WTC11 (cell line): ENCODE measurements at places on chromosomes 3 and 15. TPM values are rescaled to one million over a fixed set of nuclear protein-coding genes. Genes with fewer than 3 reads are reported as not detected.

Gene PAQR5
- 9.4 to 11.5 TPM (median 11.4 TPM) in 3 replicates for total RNA-seq

Gene TBC1D2B
- 15.2 to 18.3 TPM (median 16.8 TPM) in 3 replicates for total RNA-seq

Gene A4GNT
- total RNA-seq, result not detected in 3 replicates

Gene SH2D7
- total RNA-seq, result not detected in 3 replicates

Gene MED12L
- total RNA-seq, result 22.3 to 27.4 TPM (median 25.2 TPM) in 3 replicates

Gene MAP4
- total RNA-seq, result 164 to 199 TPM (median 171 TPM) in 3 replicates

Gene SHF
- 30.6 to 33.1 TPM (median 31.0 TPM) in 3 replicates for total RNA-seq

Gene POLQ
- total RNA-seq, result 14.9 to 16.8 TPM (median 16.2 TPM) in 3 replicates

Gene ETV5
- total RNA-seq, result 52.9 to 71.3 TPM (median 62.1 TPM) in 3 replicates

Gene SNAPC5
- total RNA-seq, result 21.1 to 28.7 TPM (median 24.0 TPM) in 3 replicates

DNA sequence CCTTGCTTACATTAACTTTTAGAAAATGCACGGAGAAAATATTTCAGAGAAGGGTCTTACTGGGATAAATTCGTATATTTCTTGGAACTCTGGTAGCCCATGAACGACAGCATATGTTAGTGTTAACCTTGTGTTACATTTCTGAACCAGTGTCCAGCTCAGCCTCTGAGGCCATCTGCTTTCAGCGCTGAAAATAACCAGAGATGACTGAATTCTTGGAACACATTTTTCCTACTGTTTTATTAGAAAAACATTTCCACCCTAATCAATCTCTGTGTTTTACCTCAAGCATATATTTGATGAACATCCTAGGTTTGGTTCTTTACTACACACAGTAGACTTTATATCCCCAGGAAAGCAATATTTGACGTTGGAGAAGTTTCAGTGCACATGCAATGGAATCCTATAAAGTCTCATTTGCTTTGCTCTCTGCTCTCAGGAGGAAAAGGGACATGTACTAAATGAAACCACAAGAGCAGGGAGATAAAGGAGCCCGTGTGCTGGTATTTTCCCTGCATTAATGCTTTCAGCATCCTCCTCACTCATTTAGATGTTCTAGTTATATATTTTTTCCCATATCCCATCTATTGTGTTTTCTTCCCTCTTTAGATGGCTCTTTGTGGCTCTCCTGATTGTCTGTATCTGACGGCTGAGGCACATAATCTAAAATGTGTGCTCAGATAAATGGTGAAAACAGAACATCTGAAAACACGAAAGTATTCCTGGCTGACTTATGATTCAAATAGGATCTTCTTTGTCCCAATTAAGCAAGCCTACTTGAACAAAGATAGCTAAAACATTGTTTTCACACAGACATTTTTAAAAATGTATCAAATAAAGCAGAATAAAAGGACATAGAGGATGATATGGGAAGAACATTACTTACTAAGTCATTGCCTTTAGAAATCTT, 151.7 kb upstream of the KCNMB2 start:
- H3K27ac ChIP-seq, result peak overlapping the region; percentile 73; the same call in 1 of the 2 replicates
- DNase-seq, result no peak
- peaks cover 25% of the 10 kb centered on the region for H3K4me1 ChIP-seq

DNA sequence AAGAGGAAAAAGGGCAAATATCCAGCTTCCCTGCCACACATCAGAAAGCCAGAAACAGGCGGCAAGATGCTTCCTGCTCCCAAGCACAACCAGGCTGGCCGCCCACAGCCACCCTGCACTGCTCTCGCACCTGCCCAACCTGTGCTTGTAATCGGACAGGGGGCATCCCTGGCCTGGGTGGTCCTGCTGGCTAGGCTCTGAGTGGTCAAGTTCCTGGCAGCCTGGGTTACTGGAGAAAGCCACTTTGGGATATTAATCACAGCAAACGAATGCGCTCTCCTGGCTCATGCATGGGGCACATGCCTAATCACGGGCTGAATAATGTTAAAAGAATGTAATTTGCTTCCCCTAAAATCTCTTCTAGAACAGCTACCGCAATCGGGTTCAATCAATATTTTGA, 442.4 kb downstream of the MCTP2 start:
- DNase-seq, result no peak
- H3K4me1 ChIP-seq, result peaks cover 27% of the 10 kb centered on the region
- H3K27ac ChIP-seq, result no peak overlapping the region
- H3K4me3 ChIP-seq, result no peak overlapping the region

DNA sequence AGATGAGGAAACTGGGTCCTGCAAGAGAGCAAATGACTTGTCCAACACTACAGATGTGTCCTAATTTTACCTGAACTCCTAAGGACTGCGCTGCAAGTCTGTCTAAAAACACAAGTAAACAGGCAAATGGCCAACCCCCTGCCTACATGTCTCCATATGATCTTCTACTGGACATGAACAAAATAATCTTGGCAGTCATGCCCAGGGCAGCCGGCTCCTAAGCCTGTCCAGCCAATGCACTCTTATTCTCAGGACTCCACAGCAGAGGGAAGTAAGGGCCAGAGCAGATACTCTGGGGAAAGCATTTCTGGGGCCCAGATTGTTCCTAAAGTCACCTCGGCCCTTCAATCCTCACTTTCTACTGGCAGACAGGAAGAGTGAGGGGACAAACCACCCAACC, 10.3 kb downstream of the COLQ start:
- H3K4me1 ChIP-seq, result no peaks in the 10 kb centered on the region
- H3K4me3 ChIP-seq, result no peak overlapping the region
- H3K36me3 ChIP-seq, result no peaks in the 10 kb centered on the region
- no peaks in the 10 kb centered on the region for H3K27me3 ChIP-seq
- DNase-seq, result no peak

DNA sequence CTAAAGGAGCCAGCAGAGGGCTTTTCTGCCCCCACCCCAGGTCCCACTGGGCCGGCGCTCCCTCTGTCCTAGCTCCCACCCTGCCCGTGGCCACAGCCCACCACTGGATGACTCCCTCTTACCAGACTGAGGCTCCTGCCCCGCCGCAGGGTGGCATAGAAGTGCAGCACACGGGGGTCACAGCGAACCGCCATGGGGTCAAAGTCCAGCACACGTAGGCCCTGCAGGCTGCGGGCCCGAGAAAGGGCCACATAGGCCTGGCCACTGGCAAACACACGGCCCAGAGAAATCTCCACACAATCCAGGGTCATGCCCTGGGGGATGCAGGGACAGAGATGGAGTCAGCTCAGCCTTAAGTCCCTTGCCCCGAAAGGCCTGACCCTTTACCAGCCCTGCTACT, 9.0 kb downstream of the PIF1 start:
- DNase-seq, result no peak
- H3K4me3 ChIP-seq, result no peak overlapping the region
- H3K4me1 ChIP-seq, result peaks cover 37% of the 10 kb centered on the region
- no peaks in the 10 kb centered on the region for H3K27me3 ChIP-seq
- peak overlapping the region; percentile 77 for H3K27ac ChIP-seq
- H3K36me3 ChIP-seq, result peaks cover 55% of the 10 kb centered on the region

- DNase-seq, result no peak
- H3K36me3 ChIP-seq, result no peaks in the 10 kb centered on the region
- H3K4me1 ChIP-seq, result peaks cover 30% of the 10 kb centered on the region
Observed at GRCh38 chr3:36969540-36970432, 23.1 kb downstream of the EPM2AIP1 start.

GRCh38 chr3:14792691-14793121, 26.1 kb upstream of the FGD5 start:
- peaks cover 18% of the 10 kb centered on the region for H3K4me1 ChIP-seq
- no peak overlapping the region for H3K4me3 ChIP-seq
- H3K27me3 ChIP-seq, result no peaks in the 10 kb centered on the region
- no peaks in the 10 kb centered on the region for H3K36me3 ChIP-seq
- peak overlapping the region; percentile 15; the same call in 1 of the 2 replicates for H3K27ac ChIP-seq
- DNase-seq, result no peak

DNA sequence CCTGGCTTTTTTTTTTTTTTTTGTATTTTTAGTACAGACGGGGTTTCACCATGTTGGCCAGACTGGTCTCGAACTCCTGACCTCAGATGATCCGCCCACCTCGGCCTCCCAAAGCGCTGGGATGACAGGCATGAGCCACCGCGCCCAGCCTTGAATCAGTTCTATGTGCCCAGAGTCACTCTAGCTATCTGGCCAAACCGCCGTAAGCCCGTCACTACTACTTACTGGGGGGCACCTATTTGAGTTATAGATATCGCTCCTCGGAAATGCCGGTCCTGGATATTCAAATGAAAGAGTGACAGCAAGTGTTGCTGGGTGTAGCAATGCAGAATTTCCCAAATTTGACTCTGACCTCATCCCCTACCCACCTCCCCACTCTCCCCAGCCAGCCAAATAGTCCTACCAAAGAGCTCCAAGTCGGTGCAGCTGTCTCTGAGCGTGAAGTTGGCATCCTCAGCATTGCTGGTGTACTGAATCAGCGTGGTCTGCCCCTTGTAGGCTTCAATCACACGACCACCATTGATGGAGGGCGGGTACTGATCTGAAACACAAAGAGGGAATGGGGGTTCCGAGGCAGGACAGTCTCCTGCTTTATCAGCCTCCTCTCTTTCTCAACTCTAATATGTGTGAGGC, 38.1 kb downstream of the MUC20 start:
- DNase-seq, result no peak
- no peak overlapping the region for H3K4me3 ChIP-seq
- H3K27ac ChIP-seq, result no peak overlapping the region
- no peaks in the 10 kb centered on the region for H3K36me3 ChIP-seq

- peaks cover 7% of the 10 kb centered on the region for H3K36me3 ChIP-seq
- no peak overlapping the region for H3K27ac ChIP-seq
- peak; percentile 37 for DNase-seq
- H3K4me3 ChIP-seq, result peak overlapping the region; percentile 86
- no peaks in the 10 kb centered on the region for H3K4me1 ChIP-seq
Observed at GRCh38 chr3:150703299-150703755, 393 bp downstream of the ERICH6 start.

- H3K4me3 ChIP-seq, result no peak overlapping the region
- no peak overlapping the region for H3K27ac ChIP-seq
- no peaks in the 10 kb centered on the region for H3K4me1 ChIP-seq
- H3K36me3 ChIP-seq, result peaks cover 6% of the 10 kb centered on the region
- H3K27me3 ChIP-seq, result no peaks in the 10 kb centered on the region
Observed at GRCh38 chr3:13750215-13750614, 129.7 kb downstream of the WNT7A start.

DNA sequence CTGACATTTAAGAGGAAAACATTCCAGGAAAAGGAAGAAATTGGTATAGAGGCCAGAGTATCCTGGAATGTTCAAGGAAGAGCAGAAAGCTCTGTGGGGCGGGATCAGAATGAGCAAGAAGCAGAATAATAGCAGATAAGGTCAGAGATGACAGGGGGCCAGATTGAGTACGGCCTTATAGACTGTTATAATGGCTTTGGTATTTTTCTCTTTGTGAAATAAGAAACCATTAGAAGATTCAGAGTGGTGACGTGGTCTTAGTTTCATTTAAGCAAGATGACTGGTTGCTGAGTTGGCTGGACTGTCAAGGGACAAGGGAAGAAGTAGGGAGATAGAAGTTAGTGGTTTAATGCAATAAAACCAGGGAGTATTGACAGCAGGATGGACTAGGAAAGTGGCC, 218.3 kb upstream of the SOX2 start:
- peaks cover 14% of the 10 kb centered on the region for H3K4me1 ChIP-seq
- DNase-seq, result no peak
- no peak overlapping the region for H3K4me3 ChIP-seq
- H3K27me3 ChIP-seq, result no peaks in the 10 kb centered on the region
- H3K27ac ChIP-seq, result no peak overlapping the region
- H3K36me3 ChIP-seq, result no peaks in the 10 kb centered on the region

DNA sequence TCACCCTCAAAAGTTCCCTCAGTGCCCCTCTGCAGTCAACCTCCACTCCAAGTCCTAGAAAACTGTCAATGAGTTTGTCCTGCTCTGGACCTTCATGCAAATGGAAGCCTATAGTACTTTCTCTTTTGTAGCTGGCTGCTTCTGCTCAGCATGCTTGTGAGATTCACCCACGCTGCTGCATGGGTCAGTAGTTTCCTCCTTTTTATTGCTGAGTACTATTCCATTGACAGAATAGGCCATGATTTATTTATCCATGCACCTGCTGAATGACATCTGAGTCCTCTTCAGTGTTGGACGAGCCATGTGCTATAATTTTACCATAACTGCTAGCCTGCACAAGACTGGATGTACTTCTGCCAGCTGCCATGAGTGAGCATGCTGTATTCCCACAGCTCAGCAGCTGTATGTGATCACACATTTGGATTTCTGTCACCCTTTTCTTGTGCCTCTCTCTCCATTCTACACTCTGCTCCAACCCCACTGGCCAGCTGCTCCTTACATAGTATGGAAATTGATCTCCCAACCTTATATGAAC, 26.3 kb downstream of the CDCP1 start:
- H3K36me3 ChIP-seq, result no peaks in the 10 kb centered on the region
- no peak overlapping the region for H3K27ac ChIP-seq
- no peak overlapping the region for H3K4me3 ChIP-seq
- no peaks in the 10 kb centered on the region for H3K27me3 ChIP-seq
- no peak for DNase-seq
- 0 out of 2 replicates have a peak, but pooled peaks cover 2% of the 10 kb centered on the region for H3K4me1 ChIP-seq

- no peaks in the 10 kb centered on the region for H3K36me3 ChIP-seq
- H3K4me1 ChIP-seq, result peaks cover 13% of the 10 kb centered on the region
- H3K27me3 ChIP-seq, result no peaks in the 10 kb centered on the region
- DNase-seq, result peak; percentile 53
- no peak overlapping the region for H3K4me3 ChIP-seq
Observed at GRCh38 chr3:8095724-8096123, 405.9 kb upstream of the LMCD1 start.

DNA sequence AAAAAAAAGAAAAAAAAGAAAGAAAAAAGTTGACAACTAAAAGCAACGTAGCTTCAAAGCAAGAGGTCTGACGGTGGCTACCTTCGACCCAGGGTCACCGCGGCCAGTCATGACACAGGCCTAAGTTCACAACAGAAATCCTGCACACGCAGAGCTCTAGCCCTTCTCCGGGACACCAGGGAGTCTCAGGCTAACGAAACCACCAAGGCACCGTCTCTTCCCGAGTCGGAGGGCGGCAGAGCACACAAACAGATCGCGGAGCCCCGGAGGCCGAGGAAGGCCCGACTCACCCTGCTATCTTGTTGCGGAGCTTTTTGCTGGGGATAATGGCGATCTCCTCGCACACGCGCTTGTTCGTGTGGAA, 584 bp downstream of the RPS17 start:
- peak overlapping the region; percentile 86 for H3K4me3 ChIP-seq
- H3K36me3 ChIP-seq, result peaks cover 52% of the 10 kb centered on the region
- no peaks in the 10 kb centered on the region for H3K27me3 ChIP-seq
- peak overlapping the region; percentile 98 for H3K27ac ChIP-seq
- no peak for DNase-seq

- H3K36me3 ChIP-seq, result no peaks in the 10 kb centered on the region
- H3K27me3 ChIP-seq, result no peaks in the 10 kb centered on the region; the same call in 1 of the 2 replicates
- H3K4me3 ChIP-seq, result no peak overlapping the region
- H3K27ac ChIP-seq, result no peak overlapping the region
Observed at GRCh38 chr15:46714950-46715349, 1002.4 kb upstream of the SEMA6D start.

DNA sequence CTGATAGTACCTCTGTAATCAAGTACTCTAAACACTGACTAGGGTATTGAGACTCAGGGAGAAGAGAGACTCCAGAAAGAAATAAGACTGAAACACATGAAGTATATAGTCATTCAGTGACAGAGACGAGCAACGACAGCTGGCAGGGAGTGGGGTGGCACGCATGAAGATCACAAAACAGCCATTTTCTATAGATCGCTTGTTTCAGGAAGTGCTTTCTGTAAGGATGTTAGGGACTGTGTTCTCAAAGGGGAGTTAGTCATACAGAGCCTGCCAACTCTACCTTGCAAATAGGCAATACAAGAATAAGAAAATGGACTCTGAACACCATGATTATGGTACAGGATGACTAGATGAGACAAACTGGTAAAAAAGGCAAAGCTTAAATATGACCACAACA, 139.5 kb downstream of the TBL1XR1 start:
- H3K4me1 ChIP-seq, result peaks cover 17% of the 10 kb centered on the region
- no peak for DNase-seq
- H3K36me3 ChIP-seq, result no peaks in the 10 kb centered on the region
- H3K27ac ChIP-seq, result no peak overlapping the region
